Kidney (tissue), 22 donors: ENCODE measurements at places on chromosomes 5 and 9.

- DNase-seq = peak; percentile 87
Measured at GRCh38 chr9:132800038-132800648, 77.9 kb downstream of the AK8 start.

- peak; percentile 75 for DNase-seq
Measured at GRCh38 chr9:83166372-83166771, 103.4 kb upstream of the RASEF start.

DNA sequence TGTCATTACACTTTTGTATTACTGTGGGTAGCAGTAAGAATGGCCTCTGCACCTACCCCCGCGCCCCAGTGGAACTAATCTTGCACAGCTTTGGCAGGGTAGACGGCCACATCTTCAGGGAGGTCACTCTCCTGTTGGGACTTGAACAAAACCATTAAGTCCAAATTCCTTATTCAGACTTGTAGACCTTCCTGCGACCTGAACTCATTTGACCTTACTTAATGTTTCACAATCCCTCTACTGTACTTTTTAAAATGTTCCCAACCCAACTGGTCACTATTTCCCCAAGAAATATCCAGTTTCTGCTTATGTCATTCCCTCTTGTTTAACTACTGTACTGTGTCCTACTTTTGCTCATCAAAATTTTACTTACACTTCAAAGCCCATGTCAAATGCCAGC, 5.3 kb upstream of the FAM120AOS start:
- no peak for DNase-seq

GRCh38 chr9:103444176-103444575, 449.0 kb downstream of the CYLC2 start:
- no peak for DNase-seq

GRCh38 chr5:61805101-61805500, 473.0 kb downstream of the ZSWIM6 start:
- no peak for DNase-seq

GRCh38 chr9:16628413-16628812, 242.1 kb downstream of the BNC2 start:
- DNase-seq = no peak

DNA sequence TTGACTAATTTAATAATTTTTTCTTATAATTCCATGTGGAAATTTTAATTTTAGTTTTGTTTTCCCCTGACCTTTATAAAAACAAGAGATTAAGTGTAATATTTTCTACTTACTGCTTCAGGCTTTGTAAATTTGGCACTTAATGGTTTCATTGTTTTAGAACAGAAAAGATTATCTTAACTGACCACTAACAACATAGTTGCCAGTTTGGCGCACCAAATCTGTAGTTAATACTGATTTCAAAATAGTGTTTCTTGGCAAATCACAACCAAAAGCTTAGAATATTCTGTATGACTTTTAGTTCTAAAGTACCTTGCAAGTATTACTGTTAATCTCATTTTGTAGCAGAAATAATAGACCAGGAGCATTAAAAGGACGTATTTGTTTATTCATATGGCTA, 124.3 kb downstream of the COMMD10 start:
- DNase-seq = no peak

DNA sequence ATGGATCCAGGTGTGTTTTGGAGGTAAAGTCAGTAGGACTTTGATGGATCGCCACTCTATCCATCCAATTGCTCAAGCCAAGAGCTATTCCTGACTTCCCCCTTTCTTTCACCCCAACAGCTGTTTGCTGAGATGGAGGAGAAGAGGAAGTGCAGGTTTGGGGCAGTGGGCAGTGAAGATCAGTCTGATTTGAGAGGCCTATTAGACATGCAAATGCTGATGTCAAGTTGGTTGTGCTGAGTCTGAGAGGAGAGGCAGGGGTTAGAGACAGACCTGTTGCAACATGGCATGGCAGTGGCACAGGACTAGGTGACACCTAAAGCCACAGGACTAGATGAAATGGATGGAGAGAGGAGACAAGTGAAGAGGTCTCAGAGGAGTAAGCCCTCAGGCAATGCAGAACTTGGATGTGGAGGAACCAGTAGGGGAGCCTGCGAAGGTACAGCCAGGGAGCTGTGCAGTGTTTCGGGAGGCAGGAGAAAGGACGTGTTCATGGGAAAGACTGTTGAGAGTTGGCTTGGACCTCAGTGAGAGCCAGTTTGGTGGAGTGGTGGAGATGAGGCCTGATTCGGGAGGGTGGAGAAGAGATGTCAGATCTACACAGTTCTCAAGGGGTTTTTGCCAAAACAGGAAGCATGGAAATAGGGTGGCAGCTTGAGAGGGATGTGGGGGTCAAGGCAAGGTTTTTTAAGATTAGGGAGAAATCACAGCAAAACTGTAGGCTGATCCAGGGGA, 175.0 kb downstream of the MACROH2A1 start:
- DNase-seq = no peak

GRCh38 chr5:41507501-41507900, 2.9 kb downstream of the PLCXD3 start:
- DNase-seq = no peak

DNA sequence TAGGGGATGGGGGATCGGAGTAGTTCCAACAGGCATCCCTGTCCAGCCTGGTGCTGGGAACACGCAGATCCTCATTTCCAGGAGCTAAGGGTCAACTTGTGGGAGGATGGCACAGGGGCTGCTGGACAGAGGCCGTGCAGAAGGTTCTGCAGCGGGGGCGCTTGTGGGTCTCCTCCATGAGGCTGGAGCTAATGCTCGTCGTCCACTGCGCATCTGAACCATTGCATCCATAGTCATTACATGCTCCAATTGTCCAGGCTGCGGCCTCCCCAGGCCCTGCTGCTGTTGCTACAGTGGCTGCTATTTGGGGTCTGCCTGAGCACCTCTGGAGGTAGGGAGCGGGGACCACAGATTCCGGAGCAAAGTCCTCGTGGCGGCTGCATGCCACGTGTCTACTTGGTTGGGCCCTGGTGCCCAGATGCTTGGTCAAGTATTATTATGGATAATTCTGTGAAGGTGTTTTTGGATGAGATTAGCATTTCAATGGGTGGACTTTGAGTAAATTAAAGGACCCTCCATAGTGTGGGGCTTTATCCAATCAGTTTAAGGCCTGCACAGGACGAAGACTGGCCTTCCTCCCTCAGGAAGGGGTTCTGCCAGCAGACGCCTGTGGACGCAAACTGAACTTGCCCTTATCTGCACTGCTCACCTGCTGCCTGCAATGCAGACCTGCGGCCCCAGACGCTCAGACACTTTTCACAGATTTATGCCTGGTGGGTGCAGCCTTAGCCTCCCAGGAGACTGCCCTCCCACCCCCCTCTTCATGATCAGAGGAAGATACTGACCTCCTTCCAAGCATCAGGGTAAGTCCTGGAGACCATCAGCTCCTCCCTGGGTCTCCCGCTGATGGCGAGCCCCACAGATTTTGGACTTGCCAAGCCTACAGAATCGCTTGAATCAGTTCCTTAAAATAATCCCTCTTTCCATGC, 127.5 kb upstream of the IRX4 start:
- no peak for DNase-seq

GRCh38 chr5:57094753-57095683, 78.8 kb upstream of the GPBP1 start:
- DNase-seq = peak; percentile 24

DNA sequence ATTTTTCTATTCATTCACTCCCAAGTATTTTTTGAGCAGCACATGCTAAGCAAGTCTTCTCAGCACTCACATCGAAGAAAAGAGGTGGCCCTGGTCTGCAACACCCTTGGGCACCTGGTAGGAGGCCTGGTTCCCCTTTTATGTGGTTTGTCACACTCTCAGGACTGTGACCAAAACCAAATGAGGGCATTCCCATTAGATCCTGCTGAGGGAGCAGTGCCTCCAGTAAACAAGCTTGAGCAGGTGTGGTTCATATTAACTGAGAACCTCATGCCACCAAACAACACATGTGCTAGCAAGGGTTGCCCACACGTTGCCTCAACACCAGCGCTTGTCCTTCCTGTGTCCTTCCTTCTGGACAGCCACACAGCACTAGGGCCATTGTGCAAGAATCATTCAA, 26.9 kb upstream of the SYK start:
- DNase-seq = no peak

DNA sequence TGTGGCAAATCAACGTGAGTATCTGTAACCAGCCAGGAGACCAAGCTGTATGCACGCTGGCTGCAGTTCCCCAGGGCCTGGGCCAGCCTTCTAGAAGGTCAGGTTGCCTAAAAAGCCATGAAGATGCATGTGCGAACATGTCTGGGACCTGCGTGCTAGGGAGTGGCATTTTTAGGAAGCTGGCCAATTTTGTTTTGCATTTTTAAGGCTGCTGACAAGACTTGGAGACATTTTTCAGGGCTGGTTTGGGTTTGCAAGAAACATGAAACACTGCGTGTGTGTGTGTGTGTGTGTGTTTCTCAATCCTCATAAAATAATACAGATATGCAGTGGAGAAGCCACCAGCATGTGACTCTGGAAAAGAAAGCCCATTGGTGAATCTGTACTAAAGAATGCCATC, 5.1 kb downstream of the TGFBI start:
- DNase-seq = no peak

DNA sequence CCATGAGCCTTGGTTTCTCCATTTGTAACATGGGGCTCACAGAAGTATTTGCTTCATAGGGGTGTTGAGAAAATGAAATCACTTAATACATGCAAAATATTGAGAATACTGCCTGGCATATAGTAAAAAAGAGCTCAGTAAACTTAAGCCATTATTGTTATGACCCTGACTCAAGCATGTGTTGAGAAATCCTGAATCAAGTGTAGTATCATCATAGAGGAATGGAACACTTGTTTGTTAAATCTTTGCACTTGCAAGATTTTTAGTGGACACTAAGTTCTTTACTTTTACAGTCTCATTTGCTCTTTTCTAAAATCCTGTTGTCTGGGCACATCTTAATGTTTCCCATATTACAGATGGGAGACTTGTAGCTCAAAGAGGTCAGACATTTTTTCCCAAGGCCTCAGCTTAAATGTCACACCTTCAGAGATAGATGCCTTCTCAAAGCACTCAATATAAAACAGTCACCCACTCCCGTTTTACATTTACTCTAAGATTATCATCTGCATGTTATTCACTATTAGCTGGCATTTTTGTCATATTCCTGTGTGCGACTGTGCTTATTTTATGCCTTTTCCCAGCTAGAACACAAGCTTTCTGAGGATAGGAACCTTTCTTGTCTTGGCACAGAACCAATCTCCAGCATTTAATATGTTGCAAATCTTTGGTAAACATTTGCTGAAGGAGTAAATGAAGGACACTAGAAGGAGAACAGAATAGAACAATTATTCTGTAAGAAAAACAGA, 250.0 kb upstream of the TNC start:
- no peak for DNase-seq

GRCh38 chr5:9516591-9516990, 29.3 kb downstream of the SEMA5A start:
- DNase-seq = no peak

GRCh38 chr5:171855798-171856763, 70.5 kb downstream of the SMIM23 start:
- DNase-seq = no peak

DNA sequence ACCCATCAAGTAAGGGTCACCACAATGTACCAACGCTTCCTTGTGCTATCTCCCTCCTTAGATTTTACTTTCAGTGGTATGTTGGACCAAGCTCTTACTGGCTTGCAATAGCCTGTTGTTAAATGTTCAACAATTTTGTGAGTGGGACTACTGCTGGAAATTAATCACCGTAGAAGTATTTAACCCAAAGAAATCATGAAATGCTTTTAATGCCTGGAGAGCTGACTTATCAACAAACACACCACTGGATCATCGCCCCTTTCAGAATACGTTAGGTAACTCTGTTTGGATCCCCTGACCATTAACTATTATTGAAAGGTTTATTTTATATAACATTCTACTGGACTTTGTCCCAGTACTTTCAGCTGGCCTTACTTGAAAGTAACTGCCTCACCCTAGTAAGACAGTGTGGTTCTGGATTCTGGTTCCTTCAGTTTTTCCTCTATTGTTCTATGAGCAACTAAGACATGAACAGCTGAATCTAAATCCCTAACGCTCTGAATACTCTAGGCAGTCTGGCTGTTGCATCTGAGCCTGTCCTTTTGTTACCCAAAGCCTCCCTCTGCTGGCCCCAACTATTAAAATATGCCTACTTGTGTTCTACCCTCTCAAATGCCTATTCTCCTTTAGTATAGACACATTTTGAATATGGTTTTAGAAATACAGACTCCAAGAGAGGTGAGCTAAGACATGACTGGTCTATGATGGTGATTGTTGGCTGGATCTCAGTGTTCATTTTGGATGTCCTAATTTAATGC, 1203.4 kb upstream of the DMAC1 start:
- DNase-seq = peak; percentile 48

- no peak for DNase-seq
Measured at GRCh38 chr5:111296570-111296969, 72.4 kb downstream of the CAMK4 start.

- DNase-seq = no peak
Measured at GRCh38 chr9:79149585-79149984, 422.2 kb upstream of the TLE4 start.

DNA sequence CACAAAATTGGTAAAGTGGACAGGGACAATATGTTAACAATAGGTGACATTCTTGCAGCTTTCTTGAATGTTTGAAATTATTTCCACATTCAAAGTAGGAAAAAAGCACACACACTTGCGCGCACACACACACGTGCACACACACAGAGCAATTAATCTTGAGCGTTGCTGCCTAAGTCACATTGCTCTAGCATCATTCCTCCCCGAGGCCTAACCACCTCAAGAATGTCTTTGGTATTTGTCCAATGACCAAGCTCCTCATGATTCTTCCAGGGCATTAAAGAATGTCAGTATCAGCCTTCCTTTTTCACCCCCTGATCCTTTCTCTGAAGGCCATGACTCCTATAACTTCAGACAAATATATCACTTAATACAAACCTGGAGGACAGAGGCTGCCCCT, 198.1 kb downstream of the NPR3 start:
- no peak for DNase-seq

DNA sequence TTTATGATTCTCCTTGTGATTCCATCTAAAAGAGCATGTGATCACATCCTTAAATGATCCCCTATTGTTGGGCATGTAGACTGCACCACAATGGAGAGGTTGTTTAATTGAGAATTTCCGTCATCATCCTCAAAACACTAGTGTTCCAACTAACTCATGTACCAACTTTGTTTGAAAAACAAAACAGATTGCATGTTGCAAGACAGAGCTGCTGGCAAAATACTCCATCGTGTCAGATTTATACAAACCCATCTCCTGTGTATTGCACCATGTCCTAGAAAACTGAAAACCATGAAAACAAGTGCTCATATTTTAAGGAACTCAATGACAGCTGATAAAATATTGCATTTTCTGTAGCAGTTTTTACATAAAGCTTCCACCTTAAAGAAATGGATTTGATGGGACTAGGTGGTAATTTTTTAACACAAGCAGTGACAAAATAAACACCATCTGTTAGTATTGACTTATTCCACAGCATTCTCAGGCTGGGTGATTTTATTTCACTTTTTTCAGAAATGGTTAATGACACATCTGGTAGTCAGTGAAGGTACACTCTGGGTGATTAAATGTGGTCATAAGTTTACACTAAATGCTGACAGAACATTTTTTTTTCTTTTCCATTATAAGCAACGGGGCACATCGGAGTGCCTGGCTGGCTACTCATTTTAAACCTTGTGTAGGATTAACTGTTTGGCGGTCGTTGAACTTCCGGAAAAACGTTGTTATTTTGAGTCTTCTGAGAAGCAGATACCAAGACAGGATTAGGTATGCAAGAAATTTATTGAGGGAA, 602.9 kb upstream of the WWC1 start:
- DNase-seq = no peak
